SHP77 treated with DMSO at 0.1 percent for 48 hours (cell line): ENCODE measurements at places on chromosomes 3 and 15.

- DNase-seq = no peak
Observed at GRCh38 chr3:86645756-86646155, 345.2 kb downstream of the VGLL3 start.

GRCh38 chr15:31399544-31400171, 73.0 kb downstream of the KLF13 start:
- DNase-seq = no peak

- DNase-seq = no peak
Observed at GRCh38 chr3:129934234-129935123, 40.0 kb upstream of the TRH start.

- no peak for DNase-seq
Observed at GRCh38 chr3:111993038-111993437, 5.7 kb upstream of the TAGLN3 start.

- peak; percentile 18 for DNase-seq
Observed at GRCh38 chr3:81841540-81841939, 80.1 kb upstream of the GBE1 start.
